ENCODE measurements at places on chromosomes 3 and 15. TPM values are rescaled to one million over a fixed set of nuclear protein-coding genes. Genes with fewer than 3 reads are reported as not detected.

Gene CCR5
- total RNA-seq: 0.55 TPM

Gene P2RY12
- 0.64 TPM for total RNA-seq

Gene A4GNT
- not detected for total RNA-seq

Gene BNC1
- total RNA-seq: not detected

Gene SSUH2
- 0.39 TPM for total RNA-seq

Gene DAZL
- total RNA-seq: not detected

Gene ZNF662
- total RNA-seq: 0.64 TPM

Gene KLHL6
- total RNA-seq: 41.7 TPM

Gene GPR160
- total RNA-seq: 65.5 TPM

Gene BTD
- 9.1 TPM for total RNA-seq

Gene CCR3
- not detected for total RNA-seq

Gene ACKR4
- total RNA-seq: 0.11 TPM

Gene UNC13C
- not detected for total RNA-seq

Gene ALDH1L1
- total RNA-seq: not detected

Gene SAXO2
- 15.2 TPM for total RNA-seq

Gene HACL1
- 28.4 TPM for total RNA-seq

Gene CCR2
- total RNA-seq: 0.16 TPM

Gene ZNF80
- total RNA-seq: 0.66 TPM

Gene GOLGA8T
- not detected for total RNA-seq

Gene NCEH1
- total RNA-seq: 4.9 TPM

Gene TNNC1
- total RNA-seq: not detected

All from activated B cell treated with CpG ODN at 0.5 μM for 24 hours (primary cell).